ENCODE measurements at places on chromosomes 3 and 15.

GRCh38 chr15:41493205-41493901, at the start of gene ITPKA:
Gene ITPKA (plus strand): TSS chr15:41493874. CDS start chr15:41493928, 54 bp downstream.
- DNase-seq, result peak; percentile 59

GRCh38 chr3:159941038-159942000, 47.3 kb upstream of the IL12A start:
- peak; percentile 25 for DNase-seq

- DNase-seq, result no peak
Measured at GRCh38 chr3:167973046-167973445, 122.7 kb downstream of the GOLIM4 start.

GRCh38 chr3:152258448-152259393, 10.0 kb upstream of the MBNL1 start:
- DNase-seq, result peak; percentile 94

GRCh38 chr15:33639456-33639855, 328.7 kb downstream of the RYR3 start:
- DNase-seq, result no peak

- DNase-seq, result no peak
Measured at GRCh38 chr3:120355486-120355885, 6.3 kb upstream of the LRRC58 start.

- DNase-seq, result no peak
Measured at GRCh38 chr3:81354119-81354518, 407.3 kb downstream of the GBE1 start.

- no peak for DNase-seq
Measured at GRCh38 chr3:15645246-15645645, 43.7 kb downstream of the BTD start.

GRCh38 chr3:121894301-121894990, at the start of gene SLC15A2:
Gene SLC15A2 (plus strand): TSS chr3:121894401. CDS start chr3:121894477, 76 bp downstream.
- no peak for DNase-seq

GRCh38 chr3:51750878-51751277, 28.2 kb downstream of the IQCF6 start:
- DNase-seq, result no peak

- DNase-seq, result peak; percentile 97
Measured at GRCh38 chr3:98962189-98962930, 60.9 kb upstream of the DCBLD2 start.

DNA sequence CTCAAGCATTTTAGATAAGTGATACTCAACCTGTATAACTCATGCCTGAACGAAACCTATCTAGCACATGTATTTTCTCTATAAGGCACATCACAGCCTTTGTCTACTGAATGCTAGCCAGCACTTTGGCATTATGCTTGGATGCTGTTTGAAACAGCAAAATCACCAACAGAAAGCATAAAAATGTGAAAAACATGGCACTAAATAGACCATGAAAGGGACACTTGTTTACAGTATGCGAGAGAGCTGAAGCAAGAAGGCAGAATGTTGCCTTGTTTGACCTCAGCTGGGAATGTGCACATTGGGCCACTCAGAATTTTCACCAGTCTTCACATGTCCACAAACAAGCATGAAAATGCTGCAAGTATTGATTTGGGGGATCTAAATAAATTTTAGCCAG, 59.5 kb downstream of the MINDY2 start:
- DNase-seq, result no peak

DNA sequence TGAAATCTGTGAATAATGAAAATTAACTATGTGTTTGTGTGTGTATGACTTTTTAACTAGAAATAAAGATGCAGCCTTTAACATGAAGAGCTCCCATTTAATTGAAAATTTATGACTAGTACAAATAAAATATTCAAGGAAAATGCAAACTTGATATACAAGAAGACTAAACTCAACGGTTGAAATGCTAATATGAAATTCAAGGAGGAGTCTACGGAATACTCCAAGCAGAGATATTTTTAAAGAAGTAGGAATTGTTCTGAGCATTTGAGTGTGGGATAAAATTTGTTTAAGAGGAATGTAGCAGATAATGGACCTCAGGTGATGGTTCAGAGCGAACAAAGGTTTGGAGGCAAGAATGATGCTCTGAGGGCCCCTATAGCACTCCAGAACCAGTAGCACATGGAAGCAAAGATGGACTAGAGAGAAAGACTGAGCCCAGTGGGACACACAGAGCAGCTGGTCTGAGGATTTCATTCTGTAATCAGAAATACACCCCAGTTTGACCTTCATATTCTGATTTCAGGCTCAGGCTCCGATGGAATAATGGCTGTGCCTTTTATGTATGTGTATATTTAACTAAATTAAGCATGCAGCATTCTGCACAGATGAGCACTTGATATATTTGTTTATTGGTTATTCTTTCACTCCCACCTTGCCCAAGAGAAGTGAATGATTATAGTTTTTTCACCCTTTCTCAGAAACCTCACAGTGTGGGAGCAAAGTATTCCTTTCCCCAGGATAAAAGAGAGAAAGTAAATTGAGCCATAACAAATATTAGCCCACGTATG, 227.1 kb downstream of the ZPLD1 start:
- no peak for DNase-seq

- peak; percentile 10 for DNase-seq
Measured at GRCh38 chr15:92383519-92384324, 10.0 kb upstream of the ST8SIA2 start.

DNA sequence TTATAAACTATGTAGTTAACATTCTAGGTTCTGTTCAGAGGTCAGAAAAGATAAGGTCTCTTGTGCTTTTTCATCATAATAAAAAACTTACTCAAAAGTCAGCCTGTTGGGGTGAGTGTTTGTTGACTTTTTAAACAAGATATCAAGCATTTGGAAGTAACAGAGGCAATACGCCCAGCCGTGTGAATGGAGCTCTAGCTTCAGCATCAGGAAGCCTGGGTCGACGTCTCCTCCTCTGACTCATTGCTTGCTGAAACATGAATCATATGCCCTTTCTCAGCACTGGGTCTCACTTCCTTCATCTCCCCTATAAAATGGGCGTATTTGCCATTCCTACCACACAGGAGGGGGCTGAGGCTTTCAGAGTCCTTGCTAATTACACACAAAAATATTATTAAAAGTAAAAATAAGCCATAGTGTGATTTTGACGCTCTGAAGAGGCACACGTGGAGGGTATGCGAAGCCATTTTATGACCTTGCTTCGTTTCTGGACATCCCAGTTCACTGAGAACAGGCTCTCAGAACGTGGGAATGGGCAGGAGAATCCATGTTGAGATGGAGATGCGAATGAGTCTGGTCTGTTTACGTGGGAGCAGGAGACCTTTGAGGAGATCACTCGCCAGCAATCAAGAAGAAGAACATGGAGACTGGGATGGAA, 220.8 kb upstream of the TPRG1 start:
- peak; percentile 92 for DNase-seq

GRCh38 chr15:80159811-80160569, 7.2 kb downstream of the FAH start:
- DNase-seq, result no peak

- no peak for DNase-seq
Measured at GRCh38 chr15:98730860-98731711, 82.7 kb downstream of the IGF1R start.

- DNase-seq, result no peak
Measured at GRCh38 chr15:76577879-76578512, 241.4 kb downstream of the ISL2 start.

DNA sequence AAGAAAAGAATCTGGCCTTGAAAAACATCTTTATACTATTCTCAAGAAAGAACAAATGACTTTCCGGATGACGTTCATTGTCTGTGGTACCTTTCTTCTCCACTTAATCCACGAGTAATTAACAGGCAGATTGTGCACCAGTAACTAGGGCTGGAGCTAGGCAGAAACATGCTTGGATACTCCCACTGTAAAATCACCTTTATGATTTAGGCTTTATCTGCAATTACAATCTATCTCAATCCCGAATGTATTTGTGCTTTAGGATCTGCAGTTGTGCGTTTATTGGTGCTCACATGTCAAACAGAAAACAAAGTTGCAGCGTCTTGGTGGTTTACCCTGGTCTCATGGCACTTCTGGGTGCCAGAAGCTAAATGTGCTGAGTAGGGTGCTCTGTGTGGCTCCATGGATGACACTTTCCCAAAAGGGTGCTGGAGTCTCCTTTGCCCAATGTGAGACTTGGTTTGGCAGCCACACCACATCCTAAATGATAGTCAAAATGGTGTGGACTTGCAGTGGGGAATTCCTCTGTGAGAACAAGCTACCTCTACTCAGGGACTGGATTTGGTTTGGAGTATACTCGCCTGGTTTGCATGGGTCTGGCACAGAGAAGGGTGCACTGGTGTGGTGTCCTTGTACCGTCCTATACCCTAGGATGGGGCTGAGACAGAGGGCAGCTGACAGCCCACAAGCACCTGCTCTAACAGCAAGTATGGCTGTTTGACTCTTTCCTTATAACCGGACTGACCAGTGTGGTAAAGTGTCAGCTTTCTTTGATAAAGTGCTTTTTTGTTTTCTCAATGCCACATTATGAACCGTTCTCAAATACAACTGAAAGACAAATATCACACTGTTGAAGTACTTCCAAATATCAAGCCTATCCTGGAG, 7.7 kb downstream of the SERP1 start:
- DNase-seq, result no peak

GRCh38 chr3:166209701-166210100, 372.5 kb upstream of the BCHE start:
- DNase-seq, result no peak

DNA sequence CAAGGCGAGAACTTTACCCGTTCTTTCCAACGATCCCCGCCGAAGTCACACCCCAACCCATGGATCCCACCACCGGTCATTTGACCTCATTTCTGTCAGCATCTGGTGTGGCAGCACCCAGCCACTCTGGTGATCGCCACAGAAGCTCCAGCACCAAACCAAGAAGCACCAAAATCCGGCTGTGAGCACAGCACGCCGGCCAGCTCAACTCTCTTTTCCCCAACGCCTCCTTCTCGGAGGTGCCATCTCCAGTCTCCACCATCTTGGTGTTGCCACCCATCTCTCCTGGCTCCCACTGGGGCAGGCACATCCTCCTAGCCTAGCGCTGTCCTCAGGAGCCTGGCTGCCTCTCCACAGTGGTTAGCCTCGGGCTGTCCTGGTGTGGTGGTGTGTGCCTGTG, 6.5 kb downstream of the MUC4 start:
- no peak for DNase-seq

GRCh38 chr3:106071306-106071705, 202.5 kb upstream of the CBLB start:
- peak; percentile 14 for DNase-seq

DNA sequence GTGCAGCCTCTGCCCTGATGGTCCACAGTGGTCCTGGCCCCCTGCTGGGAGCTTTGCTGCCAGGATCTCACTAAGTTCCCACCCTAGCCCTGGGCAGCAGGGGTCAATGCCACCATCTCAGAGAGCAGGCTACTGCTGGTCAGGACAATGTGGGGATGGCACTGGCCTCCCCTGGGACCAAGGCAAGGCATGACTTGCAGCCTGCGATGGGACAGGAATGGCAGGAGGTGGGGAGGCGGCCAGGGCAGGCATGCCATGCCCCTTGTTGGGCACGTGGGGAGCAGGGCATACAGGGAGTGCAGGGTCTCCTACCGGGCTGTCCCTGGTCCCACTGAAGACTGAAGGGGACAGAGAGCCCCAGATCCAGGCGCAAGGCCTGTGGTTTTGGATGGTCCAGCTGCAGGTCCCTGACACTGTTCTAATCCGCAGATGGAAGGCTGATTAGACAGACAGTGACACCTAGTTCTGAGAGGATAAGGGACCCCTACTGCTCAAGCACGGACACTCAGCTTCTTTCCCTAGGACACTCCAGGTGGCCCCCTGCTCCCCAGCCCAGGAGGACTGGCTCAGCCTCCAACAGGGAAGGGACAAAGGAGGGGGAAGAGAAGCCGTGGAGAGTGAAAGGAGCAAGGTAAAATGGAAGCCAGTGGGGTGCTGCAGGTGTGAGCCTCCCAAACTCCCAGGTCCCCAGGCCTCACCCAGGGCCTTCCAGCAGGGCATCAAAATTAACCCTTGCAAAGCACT, 69.2 kb upstream of the RPL32 start:
- no peak for DNase-seq

DNA sequence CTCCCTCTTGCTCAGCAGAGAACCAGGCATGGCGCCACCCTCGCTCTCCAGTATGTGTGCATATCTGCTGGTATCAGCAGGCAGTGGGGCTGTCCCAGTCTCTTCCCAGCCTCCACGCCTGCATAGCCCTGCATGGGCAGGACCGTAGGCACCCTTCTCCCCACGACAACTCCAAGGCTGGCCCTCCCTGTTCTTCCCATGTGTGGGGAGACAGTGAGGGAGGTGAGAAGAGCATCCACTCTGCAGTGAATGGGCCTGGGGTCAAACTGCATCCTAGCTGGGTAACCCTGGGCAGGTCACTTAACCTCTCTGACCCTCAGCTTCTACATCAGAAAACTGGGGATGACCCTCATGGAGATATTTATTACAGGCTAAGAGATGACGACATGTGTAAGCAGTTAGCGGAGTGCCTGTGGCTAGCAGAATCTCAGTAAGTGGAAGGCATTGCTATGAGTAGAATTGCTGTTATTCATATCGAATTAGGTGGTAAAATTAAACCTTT, 13.3 kb upstream of the SSUH2 start:
- DNase-seq, result peak; percentile 45

- no peak for DNase-seq
Measured at GRCh38 chr3:136498919-136499447, 248.8 kb downstream of the PCCB start.

- no peak for DNase-seq
Measured at GRCh38 chr3:13197281-13197680, 124.1 kb upstream of the IQSEC1 start.

GRCh38 chr3:14353502-14353901, 48.9 kb upstream of the SLC6A6 start:
- DNase-seq, result no peak

- no peak for DNase-seq
Measured at GRCh38 chr15:95252404-95252803, 1021.0 kb downstream of the MCTP2 start.
